ENCODE measurements at places on chromosomes 6 and 20. TPM values are rescaled to one million over a fixed set of nuclear protein-coding genes. Genes with fewer than 3 reads are reported as not detected.

The NCOA3 gene
- 42.0 TPM for total RNA-seq

DNA sequence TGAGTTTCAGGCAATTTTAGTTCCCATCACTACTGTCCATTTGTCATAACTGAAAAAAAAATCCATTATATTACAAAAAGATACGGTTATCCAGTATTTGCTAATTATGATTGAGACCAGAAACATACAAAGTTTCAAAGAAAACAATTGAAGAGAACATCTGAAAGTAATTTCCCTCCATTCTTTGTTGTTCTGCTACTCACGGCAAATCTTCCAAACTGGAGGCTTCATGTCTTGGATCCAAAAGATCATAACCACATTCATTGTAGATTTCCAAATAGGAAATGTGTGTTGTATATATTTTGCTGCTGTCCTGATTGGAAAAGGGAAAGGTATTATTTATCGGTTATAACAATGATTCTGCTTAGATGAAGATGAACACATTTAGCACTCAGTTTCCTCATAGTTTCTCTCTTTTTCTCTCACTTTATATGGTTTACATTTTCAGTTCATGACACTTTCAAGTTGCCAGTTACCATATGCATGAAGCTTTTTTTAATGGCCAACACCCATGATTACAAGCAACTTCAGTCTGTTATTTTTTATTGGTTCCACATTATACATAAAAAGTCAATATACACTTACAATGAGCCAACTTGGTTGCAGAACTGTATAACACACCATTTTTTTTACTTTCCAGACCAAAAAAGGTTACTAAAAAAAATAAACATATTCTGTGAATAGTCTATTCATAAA lies 90.4 kb downstream of the KIF6 start:
- no peak for DNase-seq

DNA sequence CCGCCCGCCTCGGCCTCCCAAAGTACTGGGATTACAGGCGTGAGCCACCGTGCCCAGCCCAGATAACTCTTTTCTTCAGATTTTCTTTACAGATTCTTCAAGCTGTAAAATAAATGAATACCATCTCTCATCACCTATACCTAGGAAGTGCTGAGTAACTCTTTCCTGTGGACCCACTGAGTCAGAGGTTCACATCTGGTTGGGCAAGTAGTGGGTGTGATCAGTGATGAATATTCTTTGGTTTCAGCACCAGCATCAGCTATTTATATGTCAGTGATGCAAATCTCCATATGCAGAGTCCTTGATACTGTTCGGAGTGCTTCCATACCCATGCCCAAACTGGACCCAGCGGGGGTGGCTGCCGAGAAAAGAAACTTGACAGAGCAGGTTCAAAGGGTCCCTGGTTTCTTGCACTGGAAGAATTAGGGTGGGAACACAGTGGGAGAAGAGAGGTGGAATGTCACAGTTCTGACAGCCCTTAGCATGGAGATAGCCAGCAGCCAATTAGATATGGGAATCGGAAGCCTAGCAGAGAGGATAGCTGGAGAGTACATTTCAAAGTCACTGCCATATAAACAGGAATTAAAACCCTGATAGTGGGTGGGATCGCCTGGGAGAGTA lies 64.9 kb upstream of the DDR1 start:
- no peak for DNase-seq

The EPPIN gene
- total RNA-seq, result not detected

GRCh38 chr6:149499066-149499465 lies 14.3 kb upstream of the ZC3H12D start:
- no peak for DNase-seq

DNA sequence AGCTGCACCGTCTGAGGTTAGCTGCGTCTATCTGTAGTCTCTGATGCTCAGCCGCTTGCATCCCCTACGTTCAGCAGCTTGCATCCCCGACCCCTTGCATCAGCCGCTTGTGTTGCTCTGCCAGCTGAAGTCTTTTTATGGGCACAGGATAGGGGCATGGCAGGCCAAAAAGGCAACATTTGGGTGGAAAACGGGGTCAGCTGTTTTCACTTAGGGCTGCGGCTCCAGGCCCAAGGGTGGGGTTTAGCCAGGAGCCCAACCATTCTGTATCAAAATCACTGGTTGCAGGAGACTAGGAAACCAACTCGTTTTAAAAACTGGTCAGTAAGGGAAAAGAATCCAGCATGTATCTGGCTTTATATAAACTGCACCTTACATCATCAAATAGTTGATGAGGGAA lies 49.9 kb downstream of the FAM50B start:
- no peak for DNase-seq

The ATP5F1E gene
- total RNA-seq, result 38.3 TPM

GRCh38 chr20:31966991-31967655 lies 828 bp upstream of the XKR7 start:
- no peak for DNase-seq

GRCh38 chr6:82131441-82131840 lies 116.1 kb downstream of the IBTK start:
- DNase-seq, result no peak

GRCh38 chr6:24874776-24875533 lies 60.8 kb downstream of the RIPOR2 start:
- DNase-seq, result no peak

The MTFR2 gene
- 0.41 TPM for total RNA-seq

The STMN3 gene
- total RNA-seq, result 104 TPM

Data from frontal cortex (tissue), 4 donors.